ENCODE measurements at places on chromosomes 1 and 21.
A peak's percentile ranks its signal among the peaks of the same experiment; 100 is the strongest.

- no peak for DNase-seq
Measured at GRCh38 chr1:244114892-244115291, 63.8 kb downstream of the ZBTB18 start.

DNA sequence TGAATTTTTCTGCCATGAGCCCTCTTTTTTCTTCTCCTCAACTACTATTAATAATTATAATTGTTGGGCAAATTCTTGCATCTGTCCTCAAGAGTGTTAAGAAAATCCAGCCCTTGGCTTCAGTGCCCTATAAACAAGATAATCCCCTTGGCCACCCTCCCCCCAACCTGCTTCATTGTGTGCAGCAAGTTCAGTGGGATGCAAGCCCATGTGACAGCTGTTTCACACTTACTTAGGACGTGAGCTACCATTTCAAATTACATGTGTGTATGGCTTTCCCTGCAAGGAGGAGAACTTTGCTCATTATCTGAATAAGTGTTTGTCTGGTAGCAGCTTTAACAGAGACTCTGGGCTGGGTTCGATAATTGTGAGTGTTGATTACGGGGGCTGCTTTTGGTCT is 276.2 kb downstream of the CACNA1E start:
- no peak for DNase-seq

GRCh38 chr1:226732856-226733291 is 6.2 kb downstream of the ITPKB start:
- no peak for DNase-seq

- DNase-seq: no peak
Measured at GRCh38 chr21:27448960-27449359, 482.1 kb upstream of the ADAMTS5 start.

DNA sequence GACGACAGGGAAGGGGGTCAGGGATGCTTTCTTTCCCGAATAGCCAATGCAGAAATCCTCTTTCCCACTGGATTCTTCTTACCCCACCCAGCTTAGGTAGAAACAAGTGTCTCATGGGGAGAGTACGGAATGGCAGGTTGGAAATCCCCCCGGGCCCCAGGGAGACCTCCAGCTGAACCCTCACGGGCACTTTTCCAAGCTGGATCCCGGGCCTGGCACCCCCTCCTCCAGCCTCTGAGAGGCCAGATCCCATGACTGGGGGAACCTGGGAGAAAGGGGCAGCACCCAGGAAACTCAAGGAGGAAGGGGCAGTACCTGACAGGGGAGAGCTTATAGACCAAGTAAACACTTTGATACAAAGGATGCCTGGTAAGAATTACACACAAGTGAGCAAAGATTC is 1.3 kb downstream of the PKP1 start:
- DNase-seq: no peak

DNA sequence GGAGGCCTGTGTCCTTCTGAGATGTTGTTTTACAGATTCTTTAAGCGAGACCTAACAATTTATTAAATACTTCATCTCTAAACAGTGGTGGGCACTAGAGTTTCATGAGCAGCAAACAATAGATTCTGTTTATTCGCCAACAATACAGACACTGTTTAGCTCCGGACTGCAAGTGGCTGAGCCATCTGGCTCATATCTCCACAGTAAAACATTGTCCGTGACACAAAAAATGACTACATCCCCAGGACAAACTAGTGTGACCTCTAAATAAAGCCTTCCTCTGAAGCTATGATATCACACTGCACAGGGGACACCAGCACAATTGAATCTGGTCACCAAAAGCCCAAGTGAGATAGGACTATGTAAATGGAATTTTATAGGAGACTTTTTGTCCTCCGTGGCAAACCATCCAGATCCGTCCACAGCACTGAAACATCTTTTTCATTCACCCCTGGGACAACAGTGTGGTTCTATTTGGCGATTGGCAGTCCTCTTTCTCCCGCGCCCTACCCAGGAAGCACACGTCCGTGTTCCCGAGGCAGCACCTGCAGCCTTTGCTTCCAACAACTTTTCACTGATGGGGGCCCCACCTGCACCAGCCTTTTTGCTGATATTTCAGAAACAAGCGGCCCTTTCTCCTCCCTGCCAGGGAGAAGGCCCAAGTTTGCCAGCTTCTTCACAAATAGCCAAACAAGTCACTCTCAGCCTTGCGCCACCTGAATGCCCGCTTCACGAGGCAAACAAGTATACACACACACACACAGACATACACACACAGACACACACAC is 47.4 kb downstream of the OLIG1 start:
- no peak for DNase-seq

- no peak for DNase-seq
Measured at GRCh38 chr1:239457491-239458143, 71.2 kb downstream of the CHRM3 start.

DNA sequence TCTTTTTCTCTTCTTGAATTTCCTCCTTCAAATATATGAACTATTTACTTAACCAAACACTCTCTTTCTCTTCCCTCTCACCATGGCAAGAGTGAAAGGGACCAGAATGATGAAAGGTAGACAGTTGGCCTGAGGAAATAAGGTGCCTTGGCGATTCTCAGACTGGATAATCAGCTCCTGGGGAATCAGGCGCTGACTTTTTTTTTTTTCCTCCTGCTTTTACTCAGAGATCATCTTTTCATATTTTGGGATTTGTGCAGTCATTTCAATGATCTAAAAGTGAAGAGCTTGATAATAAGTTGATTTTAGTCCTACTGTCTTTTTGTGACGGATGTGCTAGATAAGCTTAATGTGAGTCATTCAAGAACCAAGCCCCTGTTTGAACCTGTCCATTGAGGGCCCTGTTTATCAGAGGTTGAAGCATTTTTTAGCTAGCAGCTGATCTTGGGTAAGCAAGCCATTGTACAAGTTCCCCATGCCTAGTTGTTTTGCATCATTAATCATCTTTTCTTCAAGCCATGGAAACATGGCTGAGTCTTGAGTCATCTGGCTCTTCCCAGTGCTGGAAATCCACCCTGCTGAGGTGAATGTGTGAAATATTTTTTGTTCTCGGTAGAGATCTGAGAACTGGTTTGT is 40.8 kb downstream of the ITSN1 start:
- no peak for DNase-seq

GRCh38 chr1:26064553-26064952 is 2.9 kb downstream of the TRIM63 start:
- DNase-seq: no peak

DNA sequence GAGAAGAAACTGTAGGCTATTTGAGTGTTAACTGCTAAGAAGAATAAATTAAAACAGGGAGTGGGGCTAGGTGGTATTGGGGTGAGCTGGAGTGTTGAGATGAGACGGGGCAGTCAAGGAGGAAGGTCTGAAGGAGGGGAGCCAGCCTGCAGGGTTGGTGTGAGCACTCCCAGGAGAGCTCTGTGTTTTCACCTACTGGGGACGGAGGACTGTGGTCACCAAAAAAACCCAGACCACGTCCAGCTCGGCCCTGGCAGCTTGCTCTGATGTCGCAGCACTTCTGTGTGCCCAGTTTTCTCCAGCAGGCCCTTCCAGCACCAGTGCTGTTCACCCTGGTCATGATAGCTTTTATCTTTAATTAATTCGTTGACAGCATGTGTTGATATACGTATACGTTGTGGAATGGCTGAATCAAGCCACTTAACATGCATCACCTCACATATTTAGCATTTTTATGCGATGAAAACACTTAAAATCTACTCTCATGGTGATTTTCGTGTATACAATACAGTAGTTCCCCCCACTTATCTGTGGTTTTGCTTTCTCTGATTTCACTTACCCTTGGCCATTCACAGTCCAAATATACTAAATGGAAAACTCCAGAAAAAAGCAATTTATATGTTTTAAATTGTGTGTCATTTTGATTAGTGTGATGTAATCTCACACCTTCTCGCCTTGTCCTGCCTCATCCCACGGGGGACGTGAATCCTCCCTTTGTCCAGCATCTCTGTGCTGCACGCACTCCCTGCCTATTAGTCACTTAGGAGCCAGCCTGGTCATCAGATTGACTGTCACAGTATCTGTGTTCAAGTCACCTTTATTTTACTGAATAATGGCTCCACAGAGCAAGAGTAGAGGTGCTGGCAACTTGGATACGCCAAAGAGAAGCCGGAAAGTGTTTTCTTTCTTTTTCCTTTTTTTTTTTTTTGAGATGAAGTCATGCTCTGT is 12.3 kb downstream of the FAM3B start:
- DNase-seq: no peak

DNA sequence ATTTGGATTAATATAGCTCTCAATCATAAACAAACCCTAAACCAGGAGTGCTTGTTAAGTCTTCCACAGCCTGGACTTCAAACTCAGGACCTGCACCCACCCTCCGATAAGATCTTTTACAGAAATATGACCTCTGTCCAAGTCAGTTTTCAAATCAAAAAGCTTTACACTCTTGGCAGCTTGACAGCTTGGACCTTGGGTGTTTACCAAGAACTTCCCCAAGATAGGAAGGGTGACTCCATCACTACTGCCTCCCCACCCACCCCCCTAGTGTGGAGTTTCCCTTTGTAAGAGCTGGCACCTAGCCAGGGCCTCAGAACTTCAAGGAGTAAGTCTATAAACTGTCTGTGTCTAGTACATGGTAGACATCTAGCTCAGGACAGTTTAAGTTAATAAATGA is 9.6 kb downstream of the BCAR3 start:
- no peak for DNase-seq

- DNase-seq: no peak
Measured at GRCh38 chr1:51302746-51303145, 27.6 kb downstream of the TTC39A start.

- no peak for DNase-seq
Measured at GRCh38 chr1:56927171-56927570, 38.6 kb downstream of the C8B start.

DNA sequence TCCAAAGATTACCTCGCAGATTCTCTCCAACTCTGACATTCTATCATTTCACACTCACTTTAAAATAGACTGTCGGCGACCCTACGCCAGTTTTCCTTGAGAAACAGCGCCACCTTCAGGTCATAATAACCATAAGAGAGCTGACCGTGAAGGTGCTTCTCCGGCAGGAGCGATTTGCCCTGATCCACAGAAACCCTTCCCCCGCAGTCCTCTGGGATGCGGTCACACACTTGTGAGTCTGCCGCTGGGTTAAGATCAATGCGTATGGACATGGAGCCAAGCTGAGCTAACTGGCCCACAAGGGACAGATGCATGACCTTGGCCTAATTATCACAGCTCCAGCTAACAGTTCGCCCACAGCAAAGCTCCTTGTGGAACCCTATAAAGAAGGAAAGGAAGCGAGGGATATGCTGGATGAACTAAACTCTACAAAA is 32.8 kb upstream of the IFNAR2 start:
- DNase-seq: peak; percentile 45

DNA sequence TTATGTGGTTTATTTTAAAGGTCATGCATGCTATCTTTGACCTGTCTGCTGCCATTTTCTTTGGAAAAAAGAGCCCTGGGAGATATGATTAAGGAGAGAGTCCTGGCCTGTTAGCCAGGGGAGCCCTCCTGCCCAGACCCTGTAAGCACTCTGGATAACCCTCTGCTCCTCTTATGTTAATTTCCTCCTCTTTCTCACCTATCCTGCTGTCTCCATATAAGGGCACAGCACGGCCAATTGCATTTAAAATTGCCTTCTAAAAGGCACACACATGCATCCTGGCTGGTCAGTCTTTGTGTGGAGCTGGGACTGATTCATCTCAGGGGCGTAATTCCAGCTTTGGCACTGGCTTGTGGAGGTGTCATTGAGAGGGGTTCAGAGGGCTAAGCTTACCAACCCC is 158.9 kb downstream of the ST6GALNAC5 start:
- DNase-seq: no peak

DNA sequence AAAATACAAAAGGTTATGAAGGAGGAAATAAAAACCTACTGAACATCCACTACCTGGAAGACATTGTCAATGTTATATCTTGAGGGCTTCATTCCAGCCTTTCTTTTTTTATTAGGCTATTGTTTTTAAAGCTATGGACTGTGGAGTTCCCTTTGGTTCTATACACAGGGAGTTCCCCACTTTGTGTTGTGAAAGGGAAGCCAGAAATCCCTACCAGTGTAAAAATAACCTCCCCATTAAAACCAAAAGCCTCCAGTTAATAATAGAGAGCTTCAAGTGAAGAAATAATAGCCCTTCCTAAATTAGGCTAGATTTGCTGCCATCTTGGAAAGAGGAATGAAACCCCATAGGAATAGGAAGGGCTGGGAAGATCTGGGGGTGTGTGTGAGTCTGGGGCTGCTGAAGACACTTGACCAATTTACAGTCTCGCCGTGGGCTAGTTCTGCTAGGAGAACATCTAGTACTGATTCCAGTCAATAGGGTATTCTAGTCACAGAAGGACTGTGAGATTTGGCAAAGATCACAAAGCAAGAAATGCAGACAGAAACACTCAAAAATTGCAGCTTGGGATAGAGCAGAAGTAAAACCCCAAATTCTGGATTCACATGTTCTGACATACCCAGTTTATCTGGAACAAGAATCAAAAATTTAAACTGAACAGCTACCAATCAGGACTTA is 32.4 kb upstream of the PTGFRN start:
- DNase-seq: no peak

DNA sequence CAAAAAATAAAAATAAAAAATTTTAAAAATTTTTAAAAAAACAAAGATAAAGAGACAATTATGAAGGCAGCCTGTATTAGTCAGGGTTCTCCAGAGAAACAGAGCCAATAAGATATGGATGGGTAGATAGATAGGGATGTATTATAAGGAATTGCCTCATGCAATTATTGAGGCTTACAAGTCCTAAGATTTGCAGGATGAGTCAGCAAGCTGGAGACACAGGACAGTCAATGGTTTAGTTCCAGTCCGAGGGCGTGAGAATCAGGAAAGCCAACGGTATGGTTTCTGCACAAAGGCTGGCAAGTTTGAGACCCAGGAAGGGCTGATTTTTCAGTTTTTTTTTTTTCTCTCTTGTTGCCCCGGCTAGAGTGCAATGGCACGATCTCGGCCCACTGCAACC is 24.1 kb upstream of the EIF4G3 start:
- DNase-seq: no peak

DNA sequence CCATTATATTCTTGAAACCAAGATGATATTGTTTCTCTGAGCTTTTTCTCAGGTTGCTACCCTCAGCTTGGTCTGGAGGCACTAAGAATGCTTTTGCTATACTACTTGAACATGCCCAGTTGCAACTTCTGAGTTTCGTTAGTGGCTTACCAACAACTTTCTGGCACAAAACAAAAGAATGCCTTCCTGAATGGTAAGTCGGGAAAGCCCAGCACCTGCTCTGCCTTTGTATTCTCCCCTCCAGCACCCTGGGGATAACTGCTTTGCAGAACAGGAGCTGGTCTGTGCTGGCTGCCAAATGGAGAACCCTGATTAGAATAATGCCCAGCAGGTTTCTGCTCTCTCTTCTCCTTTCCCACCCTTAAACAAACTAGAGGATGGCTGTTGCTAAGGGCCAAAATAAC is 149.3 kb downstream of the TGFB2 start:
- DNase-seq: no peak

- no peak for DNase-seq
Measured at GRCh38 chr1:48182439-48182838, 40.1 kb upstream of the SLC5A9 start.

DNA sequence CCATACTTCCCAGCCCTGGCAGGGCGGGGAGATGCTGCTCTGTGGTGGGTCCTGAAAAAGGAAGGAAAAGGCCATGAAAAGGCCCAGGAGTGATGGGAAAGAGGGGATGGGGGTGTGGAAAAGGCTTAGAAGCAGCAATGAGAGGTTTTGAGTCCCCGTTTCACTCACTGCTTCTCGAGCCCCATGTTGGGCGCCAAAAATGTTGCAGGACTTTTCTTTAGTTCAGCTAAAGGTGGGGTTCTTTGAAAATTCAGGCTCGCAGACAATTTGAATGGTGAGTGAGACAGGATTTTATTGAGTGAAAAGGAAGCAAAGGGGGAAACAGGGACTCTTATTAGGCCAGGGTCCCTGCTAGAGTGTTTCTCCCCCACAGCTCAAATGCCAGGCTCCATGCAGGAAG is 93.1 kb downstream of the MRPS6 start:
- DNase-seq: no peak
